ENCODE measurements at places on chromosomes 4 and X. TPM values are rescaled to one million over a fixed set of nuclear protein-coding genes. Genes with fewer than 3 reads are reported as not detected.

Gene AFAP1
- total RNA-seq, result 18.4 TPM

- no peak for DNase-seq
- H3K36me3 ChIP-seq, result no peaks in the 10 kb centered on the region
- no peaks in the 10 kb centered on the region for H3K27me3 ChIP-seq
- no peak overlapping the region for H3K4me3 ChIP-seq
- H3K27ac ChIP-seq, result no peak overlapping the region
Observed at GRCh38 chr4:183426507-183426906, 17.9 kb upstream of the CDKN2AIP start.

GRCh38 chrX:30592831-30593230, 15.3 kb upstream of the TASL start:
- no peak overlapping the region for H3K27ac ChIP-seq
- no peaks in the 10 kb centered on the region for H3K27me3 ChIP-seq
- H3K36me3 ChIP-seq, result no peaks in the 10 kb centered on the region

Gene ARHGEF6
- 27.0 TPM for total RNA-seq

GRCh38 chr4:147481577-147482109, 746 bp downstream of the EDNRA start:
- H3K4me1 ChIP-seq, result no peaks in the 10 kb centered on the region
- H3K4me3 ChIP-seq, result no peak overlapping the region
- peaks cover 4% of the 10 kb centered on the region for H3K27me3 ChIP-seq
- no peaks in the 10 kb centered on the region for H3K36me3 ChIP-seq
- no peak overlapping the region for H3K27ac ChIP-seq
- no peak for DNase-seq

DNA sequence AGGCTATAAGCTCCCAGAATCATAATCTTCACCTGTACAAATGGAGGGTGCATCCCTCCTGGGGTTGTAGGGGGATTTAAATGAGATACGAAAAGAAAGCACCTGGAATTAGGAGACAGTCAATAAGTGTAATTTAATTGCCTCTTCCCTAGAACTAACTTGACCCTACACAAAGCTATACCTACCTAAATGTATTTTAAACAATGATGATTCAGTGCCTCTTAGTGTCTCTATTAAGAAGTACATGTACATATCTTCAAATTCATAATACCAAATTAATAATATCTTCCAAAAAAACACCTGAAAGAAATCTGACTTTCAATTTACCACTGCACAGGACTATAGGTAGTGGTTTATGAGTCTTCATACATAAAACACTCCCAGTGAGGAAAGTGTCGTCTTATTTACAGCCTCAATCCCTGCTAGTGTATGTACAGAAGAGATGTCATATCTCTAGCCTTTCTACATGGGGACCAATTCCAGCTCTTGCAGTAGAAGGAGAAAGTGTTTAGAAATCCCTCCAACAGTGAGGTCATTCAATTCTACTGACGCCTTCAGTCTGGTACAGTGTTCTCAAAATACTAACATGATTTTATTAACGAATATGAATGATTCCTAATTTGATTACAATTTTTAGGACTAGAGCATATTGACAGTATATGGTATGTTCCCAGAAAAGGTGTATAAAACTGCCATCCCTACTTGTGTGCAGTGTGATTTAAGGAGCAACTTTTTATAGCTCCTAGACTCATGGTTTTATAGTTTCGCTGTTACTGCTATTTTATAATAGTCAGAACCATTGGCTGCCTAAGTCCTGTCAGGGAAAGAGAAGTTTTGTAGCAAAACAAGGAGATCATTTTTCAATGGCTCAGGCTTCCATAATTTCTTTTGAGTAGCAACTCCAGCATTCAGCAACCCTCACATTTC, 282.7 kb downstream of the UNC5C start:
- no peak for DNase-seq
- H3K4me1 ChIP-seq, result no peaks in the 10 kb centered on the region
- no peaks in the 10 kb centered on the region for H3K27me3 ChIP-seq
- no peaks in the 10 kb centered on the region for H3K36me3 ChIP-seq

DNA sequence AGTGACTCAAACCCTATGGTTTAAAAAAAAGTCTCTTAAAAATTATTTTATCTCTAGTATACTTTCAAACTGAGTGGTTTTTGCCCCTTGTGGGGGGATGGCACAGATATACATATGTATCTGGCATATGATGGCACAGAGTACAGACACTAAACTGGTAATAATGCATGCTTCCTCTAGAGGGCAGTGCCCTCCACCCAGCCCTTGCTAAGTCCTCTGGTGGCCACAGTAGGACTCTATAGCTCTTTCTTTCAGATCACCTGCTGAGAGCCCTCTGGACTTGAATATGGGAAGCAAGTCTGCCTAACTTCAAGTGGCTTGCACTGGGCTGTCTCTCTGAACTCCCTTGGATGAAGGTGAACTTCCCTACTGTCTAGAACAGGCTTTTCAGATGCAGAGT, 66.3 kb downstream of the TSPAN7 start:
- H3K27me3 ChIP-seq, result no peaks in the 10 kb centered on the region
- no peaks in the 10 kb centered on the region for H3K36me3 ChIP-seq
- H3K4me1 ChIP-seq, result no peaks in the 10 kb centered on the region
- H3K27ac ChIP-seq, result no peak overlapping the region
- no peak for DNase-seq
- no peak overlapping the region for H3K4me3 ChIP-seq

DNA sequence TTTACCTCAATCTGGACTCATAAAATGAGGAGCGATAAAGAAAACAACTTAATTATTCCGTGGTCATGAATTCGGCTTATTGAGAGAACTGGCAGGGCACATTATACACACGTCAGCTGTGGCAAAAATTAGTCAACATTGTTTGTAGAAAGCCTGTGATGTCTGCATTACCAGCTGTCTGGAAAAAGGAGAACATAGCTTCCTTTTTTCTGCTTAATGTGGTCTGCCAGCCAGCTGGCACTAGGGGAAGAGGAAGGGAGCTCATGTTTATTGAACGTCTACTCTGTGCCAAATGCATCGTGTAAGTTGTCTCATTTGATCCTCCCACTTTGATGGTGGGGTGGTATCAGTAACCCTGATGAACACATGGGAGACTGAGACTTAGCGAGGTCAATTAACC, 367.6 kb downstream of the ARHGAP24 start:
- H3K4me3 ChIP-seq, result no peak overlapping the region
- no peaks in the 10 kb centered on the region for H3K27me3 ChIP-seq
- no peaks in the 10 kb centered on the region for H3K4me1 ChIP-seq
- no peak for DNase-seq
- H3K36me3 ChIP-seq, result no peaks in the 10 kb centered on the region
- no peak overlapping the region for H3K27ac ChIP-seq

All from CD8-positive, alpha-beta memory T cell (primary cell).